Activated naive CD4-positive, alpha-beta T cell treated with anti-CD3 and anti-CD28 coated beads, Interleukin-2, amount 50 U/mL, for 72 hours (primary cell): ENCODE measurements at places on chromosomes 12 and 14.

- DNase-seq: no peak
These were observed 154.2 kb downstream of the DYRK2 start for GRCh38 chr12:67802731-67803130.

DNA sequence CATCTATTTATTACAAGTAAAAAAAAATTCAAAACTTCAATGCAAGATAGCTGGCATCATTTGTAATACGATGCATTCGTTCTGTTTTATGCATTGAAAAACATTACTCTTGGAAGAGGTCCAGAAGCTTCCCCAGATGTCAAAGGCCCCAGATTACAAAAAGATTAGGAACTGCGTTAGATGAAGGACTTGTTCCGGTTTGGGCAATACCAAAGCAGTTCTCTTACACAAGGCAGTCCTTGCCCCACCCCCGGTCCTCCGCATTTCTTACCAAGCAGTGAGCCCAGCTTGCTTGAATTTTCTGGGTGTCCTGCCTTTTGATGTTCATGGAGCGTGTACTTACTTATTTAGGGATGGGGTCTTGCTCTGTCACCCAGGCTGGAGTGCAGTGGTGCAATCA, 4.8 kb upstream of the HVCN1 start:
- no peak for DNase-seq

- DNase-seq: no peak
These were observed 12.1 kb upstream of the LTA4H start for GRCh38 chr12:96047229-96048211.

DNA sequence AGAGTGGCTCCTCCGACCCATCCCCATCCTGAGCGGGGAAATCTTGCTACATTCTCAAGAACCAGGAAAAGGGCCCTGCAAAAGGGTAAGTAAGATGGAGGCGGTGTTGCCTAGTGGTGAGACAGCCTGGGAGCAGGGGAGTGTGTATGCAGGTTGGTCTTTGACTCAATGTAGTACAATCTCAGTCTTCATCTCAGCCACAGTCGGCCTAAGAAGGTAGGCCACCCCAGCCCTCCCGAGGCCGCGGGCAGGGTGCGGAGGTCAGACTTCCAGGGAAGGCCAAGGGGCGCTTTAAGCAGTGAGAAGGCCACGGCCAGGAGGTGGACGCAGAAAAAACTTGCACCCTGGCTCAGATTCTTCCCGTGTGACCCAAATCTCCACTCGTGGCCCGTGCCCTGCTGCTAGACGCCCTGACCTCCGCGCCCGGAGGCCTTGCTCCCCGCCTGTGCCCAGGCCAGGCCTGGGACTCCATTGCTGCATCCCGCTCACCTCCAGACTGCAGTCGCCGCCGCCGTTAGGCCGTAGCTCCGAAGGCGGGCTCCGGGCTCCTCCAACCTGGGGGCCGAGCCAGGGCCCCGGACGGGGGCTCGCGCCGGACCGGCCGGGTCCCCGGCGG, 435 bp downstream of the FOXM1 start:
- peak; percentile 46 for DNase-seq

DNA sequence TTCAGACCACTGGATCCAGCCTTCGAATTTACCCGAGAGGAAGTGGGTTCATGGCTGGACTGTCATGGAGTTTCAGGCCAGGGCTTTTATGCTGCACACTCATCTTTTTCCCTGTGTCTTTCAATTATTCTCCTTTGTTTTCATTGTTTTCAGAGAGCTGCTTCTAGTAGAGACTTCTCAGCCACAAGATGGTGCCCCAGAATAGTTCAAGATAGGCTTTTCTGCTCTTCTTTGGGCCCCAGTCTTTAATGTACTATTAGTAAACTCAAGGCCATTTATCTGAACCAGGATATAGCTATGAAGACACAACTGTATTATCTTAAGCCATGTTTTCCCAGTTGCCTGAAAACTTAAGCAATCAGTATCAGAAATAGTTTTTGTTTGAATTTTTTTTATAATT, 30.4 kb upstream of the PSMA6 start:
- no peak for DNase-seq

- DNase-seq: no peak
These were observed 1045.9 kb downstream of the VRK1 start for GRCh38 chr14:97843066-97843465.
